ENCODE measurements at places on chromosomes 12 and 14. TPM values are rescaled to one million over a fixed set of nuclear protein-coding genes. Genes with fewer than 3 reads are reported as not detected.

Gene FOXN4
- not detected for total RNA-seq

Gene SLC22A17
- 30.5 TPM for total RNA-seq

Gene CLEC4D
- 0.32 TPM for total RNA-seq

Gene SLC41A2
- total RNA-seq = 27.5 TPM

Gene CD27
- total RNA-seq = 0.26 TPM

Gene CEBPE
- not detected for total RNA-seq

Gene KLRD1
- 1.0 TPM for total RNA-seq
